HT-29 (cell line): ENCODE measurements at places on chromosomes 2 and 18. TPM values are rescaled to one million over a fixed set of nuclear protein-coding genes. Genes with fewer than 3 reads are reported as not detected.
A peak's percentile ranks its signal among the peaks of the same experiment; 100 is the strongest.

- peak; percentile 37 for DNase-seq
Observed at GRCh38 chr2:62270728-62271127, 74.8 kb downstream of the B3GNT2 start.

DNA sequence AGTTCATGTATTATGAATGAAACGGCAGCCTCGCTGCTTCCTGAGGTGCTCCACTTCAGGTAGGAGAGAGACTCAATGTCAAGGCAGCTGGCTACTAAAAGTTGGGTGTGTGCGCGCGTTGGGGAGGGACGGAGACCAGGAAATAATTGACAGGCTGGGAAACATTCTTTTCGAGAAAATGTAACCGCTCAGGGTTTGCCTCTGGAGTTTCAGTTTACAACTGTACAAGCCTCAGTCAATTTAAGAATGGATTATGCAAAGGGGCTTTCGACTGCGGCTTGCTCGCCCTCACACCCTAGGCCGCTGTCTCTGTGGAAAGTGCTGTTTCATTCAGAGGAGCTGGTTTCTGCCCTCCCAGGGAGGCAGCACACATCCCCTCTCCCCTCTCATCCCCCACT is 4.4 kb upstream of the SPRED2 start:
- DNase-seq, result no peak

GRCh38 chr18:49608366-49609255 is 46.8 kb downstream of the LIPG start:
- no peak for DNase-seq

Gene FRZB
- total RNA-seq, result 0.15 and 0.21 TPM in 2 replicates

Gene KLF11
- 8.5 and 13.8 TPM in 2 replicates for total RNA-seq

Gene CNRIP1
- not detected in 2 replicates for total RNA-seq
